MV-4-11 (cell line): ENCODE measurements at places on chromosomes 3 and 15.

DNA sequence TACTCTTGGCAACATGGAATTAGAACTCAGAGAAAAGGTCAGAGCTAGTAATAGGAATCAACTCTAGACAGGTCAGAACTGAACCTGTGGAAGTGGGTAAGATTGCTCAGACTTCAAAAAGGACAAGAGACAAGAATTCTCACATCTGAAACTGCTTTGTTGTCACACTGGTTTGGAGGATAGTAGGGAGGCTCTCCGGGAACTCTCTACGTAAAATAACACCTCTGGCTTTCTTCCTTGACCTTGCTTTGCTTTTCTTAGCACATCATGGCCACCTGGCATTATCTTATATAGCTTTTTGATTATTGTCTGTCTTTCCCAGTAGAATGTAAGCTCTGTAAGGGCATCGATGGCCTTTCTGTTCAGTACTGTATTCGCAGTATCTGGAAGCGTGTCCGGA is 13.2 kb upstream of the NFKBIZ start:
- DNase-seq: no peak

DNA sequence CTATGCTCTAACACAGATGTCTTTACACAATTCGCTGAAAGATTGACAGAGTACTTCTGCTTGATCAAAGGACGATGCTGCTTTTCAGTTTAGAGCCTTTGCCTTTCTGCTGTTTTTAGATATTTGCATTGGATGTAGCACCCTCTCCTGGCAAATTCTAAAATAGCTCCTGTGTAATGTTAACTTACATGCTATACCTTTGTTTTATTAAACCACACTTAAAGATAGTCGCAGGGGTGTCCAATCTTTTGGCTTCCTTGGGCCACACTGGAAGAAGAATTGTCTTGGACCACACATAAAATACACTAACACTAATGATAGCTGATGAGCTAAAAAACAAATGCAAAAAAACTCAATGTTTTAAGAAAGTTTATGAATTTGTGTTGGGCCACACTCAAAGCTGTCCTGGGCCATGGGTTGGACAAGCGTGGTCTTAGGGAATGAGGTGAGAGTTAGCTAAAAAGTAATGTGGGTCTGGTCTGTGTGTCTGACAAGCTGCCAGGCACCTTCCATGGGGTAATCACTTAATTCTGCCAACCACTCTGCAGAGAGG is 62.9 kb downstream of the ATG7 start:
- peak; percentile 61 for DNase-seq

GRCh38 chr3:175526191-175526590 is 667.1 kb downstream of the NAALADL2 start:
- DNase-seq: no peak

DNA sequence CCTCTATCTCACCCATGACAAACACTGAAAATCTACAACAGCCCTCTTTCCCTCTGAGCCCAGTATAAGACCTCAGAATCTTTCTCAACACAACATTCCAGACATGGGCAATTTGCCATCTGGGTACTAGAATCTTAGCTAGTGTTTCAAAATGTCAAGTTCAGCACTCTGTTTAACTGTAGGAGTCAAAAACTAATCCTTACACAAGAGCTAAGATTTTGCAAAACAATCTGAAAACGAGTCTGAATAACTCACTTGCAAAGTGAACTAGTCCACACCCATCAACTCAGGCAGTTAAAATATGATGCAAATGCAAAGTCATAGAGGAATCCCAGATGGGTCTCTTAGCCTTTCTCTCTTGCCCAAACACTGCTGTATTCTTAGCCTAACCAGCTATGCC is 67.8 kb downstream of the GPR176 start:
- no peak for DNase-seq

- no peak for DNase-seq
These were observed 278.1 kb upstream of the CTNNB1 start for GRCh38 chr3:40921251-40921650.

DNA sequence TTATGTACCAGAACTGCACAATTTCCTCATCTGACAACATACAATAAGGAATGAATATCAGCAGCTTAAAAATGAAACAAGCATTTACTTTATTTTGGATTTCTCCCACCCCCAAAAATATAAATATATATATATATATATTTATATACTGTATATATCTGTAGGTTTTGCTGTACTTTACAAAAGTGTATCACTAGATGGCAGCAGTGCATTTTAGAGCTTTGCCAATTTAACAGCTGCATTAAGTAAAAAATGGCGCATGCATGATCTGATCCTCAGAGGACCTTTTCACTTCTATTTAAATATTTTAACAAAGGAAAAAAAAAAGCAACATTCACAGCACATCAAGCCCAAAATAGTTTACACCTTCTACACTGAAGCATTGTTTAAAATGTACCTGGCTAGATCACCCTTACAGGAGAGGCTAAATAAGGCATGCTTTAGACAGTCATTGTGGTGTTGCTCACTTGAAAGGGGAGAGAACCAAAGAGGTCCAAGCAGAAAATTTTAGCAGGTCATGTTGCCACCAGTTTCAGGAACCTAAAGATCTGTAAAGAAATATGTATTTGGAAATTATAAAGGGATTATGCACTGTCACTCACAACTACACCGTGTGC is 72.6 kb downstream of the NPTN start:
- peak; percentile 49 for DNase-seq

- no peak for DNase-seq
These were observed 196.5 kb upstream of the LRTM1 start for GRCh38 chr3:55124371-55124770.

GRCh38 chr3:15092686-15093085 is 6.3 kb downstream of the RBSN start:
- no peak for DNase-seq

DNA sequence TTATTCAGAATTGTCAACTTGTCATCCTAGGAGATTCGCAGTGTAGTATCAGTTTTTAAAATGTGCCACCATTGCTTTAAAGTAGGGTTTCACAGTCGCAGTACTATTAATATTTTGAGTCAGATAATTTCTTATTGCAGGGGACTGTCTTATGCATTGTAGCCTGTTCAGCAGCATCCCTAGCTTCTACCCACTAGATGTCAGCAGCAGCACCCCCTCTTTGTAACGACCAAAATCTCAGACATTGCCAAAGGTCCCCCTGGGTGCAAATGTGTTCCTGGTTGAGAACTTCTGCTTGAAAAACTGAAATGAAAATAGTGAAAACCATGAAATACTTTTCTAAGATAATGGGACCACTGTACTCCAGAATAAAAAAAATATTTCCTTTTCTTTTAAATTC is 474.8 kb downstream of the CNTN3 start:
- DNase-seq: no peak

DNA sequence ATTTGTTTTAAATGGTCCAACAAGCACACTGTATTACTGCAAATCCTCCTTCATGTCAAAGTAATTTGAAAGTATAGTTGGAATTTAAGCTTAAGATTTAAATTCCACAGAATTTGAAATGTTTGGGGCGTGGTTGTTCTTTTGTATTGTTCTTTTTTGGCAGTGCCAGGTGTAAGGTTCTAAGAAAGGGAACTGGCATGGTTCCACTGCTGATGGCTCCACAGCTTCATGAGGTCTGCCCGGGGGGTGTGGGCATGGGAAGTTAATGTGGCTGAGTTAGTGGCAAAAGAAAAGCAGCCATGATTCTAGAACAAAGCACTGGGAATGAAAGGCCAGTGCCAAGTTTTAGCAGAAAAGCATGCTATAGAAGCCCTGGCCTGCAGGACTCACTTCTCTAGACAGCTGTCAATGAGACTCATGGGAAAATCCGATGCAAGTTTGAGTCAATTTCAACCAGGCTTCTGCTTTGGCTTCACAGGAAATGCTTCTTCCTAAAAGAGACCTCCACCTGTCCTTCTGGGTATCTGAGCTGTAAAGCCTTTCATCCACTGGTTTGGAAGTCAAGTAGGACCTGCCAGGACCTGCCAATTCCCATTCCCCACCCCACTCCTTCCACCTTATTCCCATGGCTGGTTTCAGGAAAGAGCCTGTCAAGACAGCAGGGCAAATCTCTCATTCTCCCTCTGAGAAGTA is 18.9 kb downstream of the CDCP1 start:
- DNase-seq: no peak

GRCh38 chr3:182393830-182394367 is 399.4 kb upstream of the ATP11B start:
- no peak for DNase-seq

DNA sequence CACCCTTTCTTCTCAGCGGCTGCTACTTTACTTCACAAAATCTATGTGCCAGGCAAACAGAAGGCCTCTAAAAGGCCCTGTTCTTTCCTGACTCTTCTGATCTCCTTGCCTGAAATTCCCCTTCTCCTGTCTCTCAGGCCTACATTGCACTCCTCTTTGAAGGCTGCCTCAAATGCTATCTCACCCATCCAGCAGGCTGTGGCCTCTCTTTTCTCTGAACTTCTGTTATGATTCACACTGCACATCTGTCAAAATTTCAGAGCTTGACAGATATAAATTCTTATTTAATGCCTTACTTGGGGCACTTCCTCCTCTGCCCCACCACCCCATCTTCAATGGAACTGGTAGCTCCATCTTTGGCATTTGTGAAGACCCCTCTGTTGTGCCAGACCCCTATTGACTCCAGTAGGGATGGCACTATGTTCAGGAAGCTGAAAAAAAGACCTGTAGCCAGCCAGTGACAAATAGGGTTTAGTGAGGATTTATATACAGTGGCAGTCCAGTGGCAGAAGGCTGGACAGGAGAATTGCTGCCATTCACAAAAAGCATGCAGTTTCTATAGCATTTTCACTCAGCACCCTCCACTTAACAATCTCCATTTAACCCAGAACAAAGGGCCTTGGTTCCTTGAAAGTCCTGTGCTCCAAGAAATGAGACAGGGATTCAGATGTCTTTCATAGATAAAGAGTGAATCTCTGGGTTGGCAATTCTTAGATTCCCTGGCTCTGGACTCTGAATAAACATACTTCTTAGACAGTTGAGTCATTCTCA is 415.8 kb upstream of the GRM7 start:
- no peak for DNase-seq

DNA sequence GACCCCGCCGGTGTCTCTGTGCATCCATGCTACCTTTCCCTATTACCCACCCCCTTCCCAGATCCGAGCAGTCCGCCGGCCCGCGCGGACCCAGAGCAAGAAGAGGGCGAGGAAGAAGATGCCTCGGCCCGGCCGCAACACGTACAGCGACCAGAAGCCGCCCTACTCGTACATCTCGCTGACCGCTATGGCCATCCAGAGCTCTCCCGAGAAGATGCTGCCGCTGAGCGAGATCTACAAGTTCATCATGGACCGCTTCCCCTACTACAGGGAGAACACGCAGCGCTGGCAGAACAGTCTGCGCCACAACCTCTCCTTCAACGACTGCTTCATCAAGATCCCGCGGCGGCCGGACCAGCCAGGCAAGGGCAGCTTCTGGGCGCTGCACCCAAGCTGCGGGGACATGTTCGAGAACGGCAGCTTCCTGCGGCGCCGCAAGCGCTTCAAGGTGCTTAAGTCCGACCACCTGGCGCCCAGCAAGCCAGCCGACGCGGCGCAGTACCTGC is 788 bp downstream of the FOXB1 start:
- no peak for DNase-seq

DNA sequence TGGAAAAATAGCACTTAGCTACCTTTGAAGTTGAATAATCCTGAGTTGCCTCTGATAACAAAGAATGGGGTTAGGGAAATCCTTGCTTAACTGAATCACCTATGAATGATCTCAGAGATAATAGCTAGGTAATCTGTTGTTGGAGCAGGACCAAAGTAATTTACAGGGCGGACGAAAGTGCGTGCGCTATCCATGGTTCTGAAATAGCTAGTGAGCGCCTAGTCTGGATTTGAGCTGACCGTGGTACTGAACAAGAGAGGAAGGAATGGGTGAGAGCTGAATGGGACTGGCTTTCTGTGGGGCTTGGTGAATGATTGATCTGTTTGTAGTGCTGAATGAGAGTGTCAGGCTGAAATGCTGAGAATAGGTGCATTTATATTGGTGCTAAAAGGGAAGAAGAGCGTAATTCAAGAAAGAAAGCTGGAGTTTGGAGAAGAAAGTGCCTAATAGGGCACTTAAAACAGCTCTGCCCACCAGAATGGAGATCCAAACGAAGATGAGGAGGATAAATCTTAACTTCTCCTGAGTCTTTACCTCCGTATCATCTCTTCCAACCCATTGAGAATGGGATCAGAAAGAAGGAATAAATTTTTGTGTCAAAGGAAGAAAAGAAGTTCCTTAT is 10.1 kb downstream of the SCN10A start:
- peak; percentile 55 for DNase-seq

DNA sequence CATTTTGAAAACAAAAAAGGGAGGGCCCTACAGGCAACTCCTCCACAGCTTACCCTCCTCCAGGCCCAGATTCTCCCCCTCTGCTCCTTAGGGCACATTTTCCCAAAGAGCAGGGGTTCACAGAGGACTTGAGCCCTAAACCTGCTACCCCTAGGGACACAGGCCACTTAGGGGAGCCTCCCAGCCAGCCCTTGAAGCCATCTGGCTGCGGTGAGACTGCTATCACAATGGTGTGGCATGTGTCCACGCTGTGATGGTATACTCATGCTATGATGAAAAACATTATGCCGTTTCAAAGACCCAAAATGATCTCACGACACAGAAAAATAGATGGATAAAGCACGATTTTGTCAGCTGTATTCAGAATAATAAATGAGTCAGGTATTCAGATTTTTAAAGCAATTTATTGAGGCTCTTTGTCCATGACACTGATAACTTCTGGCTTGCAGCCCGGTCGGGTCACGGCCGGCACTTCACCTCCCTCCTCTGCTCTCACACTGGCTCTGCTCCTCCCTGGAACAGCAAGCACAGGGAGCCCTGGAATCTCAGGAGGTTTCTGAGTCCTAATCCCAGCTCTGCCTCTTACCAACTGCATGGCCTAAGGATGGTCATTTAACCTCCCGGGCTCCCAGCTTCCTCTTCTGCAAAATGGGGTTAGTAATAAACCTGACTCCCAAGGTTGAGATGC is 115.3 kb downstream of the MEGF11 start:
- no peak for DNase-seq

DNA sequence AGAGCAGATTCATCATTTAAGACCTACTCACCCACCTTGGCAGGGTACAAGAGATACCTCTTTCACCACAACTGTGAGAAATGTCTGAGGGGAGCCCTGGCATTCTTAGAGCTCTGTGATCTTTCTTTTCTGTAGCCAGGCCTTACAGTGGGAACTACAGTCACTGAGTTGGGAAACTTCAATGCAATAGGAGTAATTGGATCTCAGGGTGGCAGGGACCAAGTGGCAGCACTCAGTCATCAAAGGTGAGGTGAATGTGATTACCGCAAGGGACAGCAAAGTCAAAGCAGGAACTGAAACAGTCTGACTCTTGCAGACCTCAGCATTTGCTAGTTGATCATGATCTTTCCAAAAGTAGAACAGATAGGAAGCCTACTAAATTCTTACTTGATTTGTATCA is 7.2 kb upstream of the MCF2L2 start:
- DNase-seq: peak; percentile 59
